ENCODE measurements at places on chromosomes 16 and 17.

GRCh38 chr16:56336711-56337110 lies 88.6 kb downstream of the AMFR start:
- no peak for DNase-seq

- DNase-seq: no peak
These were observed 159.6 kb downstream of the HS3ST2 start for GRCh38 chr16:22973522-22973921.

GRCh38 chr17:39800540-39800939 lies 62.8 kb downstream of the GRB7 start:
- no peak for DNase-seq

GRCh38 chr17:13460261-13461000 lies 141.3 kb downstream of the HS3ST3A1 start:
- DNase-seq: no peak

- DNase-seq: no peak
These were observed 64.5 kb upstream of the HSBP1 start for GRCh38 chr16:83743241-83743640.

GRCh38 chr16:19213885-19214284 lies 45.8 kb downstream of the SYT17 start:
- no peak for DNase-seq

GRCh38 chr17:3896108-3896967 lies 3.5 kb upstream of the CAMKK1 start:
- DNase-seq: no peak

GRCh38 chr17:42286411-42287221 lies 1.7 kb upstream of the STAT5A start:
- no peak for DNase-seq
